GOT3 (cell line): ENCODE measurements at places on chromosomes 7 and 10.

GRCh38 chr7:79211724-79212123 is 241.7 kb downstream of the MAGI2 start:
- DNase-seq, result no peak

- no peak for DNase-seq
Measured at GRCh38 chr10:99784016-99784726, 1.7 kb downstream of the ABCC2 start.

GRCh38 chr10:111077785-111078504 is 1.1 kb downstream of the ADRA2A start:
- no peak for DNase-seq

GRCh38 chr7:139264220-139264619 is 33.2 kb downstream of the UBN2 start:
- DNase-seq, result no peak

GRCh38 chr7:47092336-47092735 is 489.6 kb downstream of the TNS3 start:
- no peak for DNase-seq

- DNase-seq, result no peak
Measured at GRCh38 chr7:28192786-28193585, 12.4 kb upstream of the JAZF1 start.

DNA sequence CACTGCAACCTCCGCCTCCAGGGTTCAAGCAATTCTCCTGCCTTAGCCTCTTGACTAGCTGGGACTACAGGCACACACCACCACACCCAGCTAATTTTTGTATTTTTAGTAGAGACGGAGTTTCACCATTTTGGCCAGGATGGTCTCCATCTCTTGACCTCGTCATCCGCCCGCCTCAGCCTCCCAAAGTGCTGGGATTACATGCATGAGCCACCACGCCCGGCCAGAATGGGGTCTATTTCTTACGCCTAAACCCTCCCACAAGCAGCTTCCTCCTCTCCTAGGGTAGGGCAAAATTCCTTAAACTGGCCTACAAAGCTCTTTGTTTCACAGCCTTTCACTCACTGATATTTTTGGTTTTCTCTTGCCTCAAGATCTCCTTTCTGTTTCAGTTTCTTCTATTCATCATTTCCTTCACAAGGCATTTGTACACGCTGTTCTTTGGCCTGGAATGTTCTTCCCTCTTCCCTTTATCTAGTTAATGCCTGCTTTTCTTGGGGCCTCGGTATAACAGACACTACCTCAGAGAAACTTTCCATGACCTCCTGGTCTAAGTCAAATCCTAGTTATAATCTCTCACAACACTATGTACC is 6.7 kb downstream of the CPEB3 start:
- no peak for DNase-seq

- DNase-seq, result no peak
Measured at GRCh38 chr10:53700278-53700677, 927.7 kb upstream of the MBL2 start.

DNA sequence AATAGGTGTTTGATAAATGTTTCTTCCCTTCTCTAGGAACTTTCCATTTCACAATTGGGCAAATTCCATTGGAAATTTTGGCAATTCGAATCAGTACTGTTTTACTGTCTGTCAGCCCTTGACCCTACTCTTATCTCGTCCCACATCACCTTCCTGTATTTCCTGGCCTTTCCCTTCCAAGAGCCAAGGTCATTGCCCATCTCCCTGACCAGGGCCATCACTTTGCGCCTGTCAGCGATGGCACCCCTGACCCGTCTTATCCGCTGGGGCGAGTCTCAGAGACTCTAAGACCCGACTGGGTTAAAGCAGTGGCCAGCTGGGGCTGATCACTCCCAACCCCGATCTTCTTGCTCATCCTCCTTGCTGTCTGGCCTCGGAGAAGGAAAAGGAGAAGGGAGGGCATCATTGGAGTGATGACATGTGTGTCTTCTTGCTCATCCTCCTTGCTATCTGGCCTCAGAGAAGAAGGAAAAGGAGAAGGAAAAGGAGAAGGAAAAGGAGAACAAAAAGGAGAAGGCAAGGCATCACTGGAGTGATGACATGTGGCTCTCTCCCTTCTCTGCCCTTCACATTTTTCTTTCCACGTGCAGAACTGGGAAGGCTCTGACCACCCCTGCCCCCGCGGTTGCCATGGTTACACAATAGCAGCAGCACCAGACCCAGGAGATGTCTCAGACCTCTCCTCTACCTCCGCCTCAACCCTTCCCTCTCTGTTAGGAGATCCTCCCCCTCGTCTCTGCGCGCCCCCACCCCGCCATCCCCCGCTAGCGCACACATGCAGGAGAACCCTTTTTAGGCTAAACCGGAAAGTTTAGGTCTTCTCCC is 2.0 kb downstream of the SEMA3D start:
- DNase-seq, result no peak

GRCh38 chr10:46229144-46229563 is 57.6 kb upstream of the ANTXRL start:
- no peak for DNase-seq

DNA sequence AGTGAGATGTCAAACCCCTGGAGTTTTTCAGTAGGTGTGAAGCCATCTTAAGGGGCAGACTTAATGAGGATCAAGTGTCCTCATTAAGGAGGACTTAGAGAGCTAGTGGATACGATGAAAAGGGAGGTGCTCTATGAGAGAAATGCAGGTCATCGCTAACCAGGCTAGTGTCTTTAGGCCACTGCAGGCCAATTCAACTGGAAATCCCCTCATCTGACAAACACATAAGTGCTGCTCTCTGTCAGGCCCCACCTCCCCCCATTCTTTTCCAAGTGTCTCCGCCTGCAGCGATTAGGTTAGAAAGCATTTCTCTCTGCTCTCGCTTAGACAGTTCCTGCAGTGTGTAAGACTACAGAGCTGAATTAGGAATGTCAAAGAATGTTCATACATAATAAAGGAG is 33.7 kb downstream of the RBM28 start:
- DNase-seq, result no peak
